CD8-positive, alpha-beta memory T cell (primary cell): ENCODE measurements at places on chromosomes 16 and 17. TPM values are rescaled to one million over a fixed set of nuclear protein-coding genes. Genes with fewer than 3 reads are reported as not detected.

NTN3 gene
- total RNA-seq, result not detected

- no peak for DNase-seq
- no peaks in the 10 kb centered on the region for H3K27me3 ChIP-seq
- H3K4me3 ChIP-seq, result no peak overlapping the region
- no peaks in the 10 kb centered on the region for H3K36me3 ChIP-seq
- no peak overlapping the region for H3K27ac ChIP-seq
Measured at GRCh38 chr17:76957678-76958464, 89.7 kb downstream of the MGAT5B start.

ST6GALNAC1 gene
- total RNA-seq, result 0.46 TPM

GRCh38 chr16:82732461-82732860 is 105.7 kb downstream of the CDH13 start:
- no peaks in the 10 kb centered on the region for H3K4me1 ChIP-seq
- H3K36me3 ChIP-seq, result no peaks in the 10 kb centered on the region
- no peak overlapping the region for H3K4me3 ChIP-seq
- H3K27ac ChIP-seq, result no peak overlapping the region
- DNase-seq, result no peak

CCL22 gene
- total RNA-seq, result 49.5 TPM

DNA sequence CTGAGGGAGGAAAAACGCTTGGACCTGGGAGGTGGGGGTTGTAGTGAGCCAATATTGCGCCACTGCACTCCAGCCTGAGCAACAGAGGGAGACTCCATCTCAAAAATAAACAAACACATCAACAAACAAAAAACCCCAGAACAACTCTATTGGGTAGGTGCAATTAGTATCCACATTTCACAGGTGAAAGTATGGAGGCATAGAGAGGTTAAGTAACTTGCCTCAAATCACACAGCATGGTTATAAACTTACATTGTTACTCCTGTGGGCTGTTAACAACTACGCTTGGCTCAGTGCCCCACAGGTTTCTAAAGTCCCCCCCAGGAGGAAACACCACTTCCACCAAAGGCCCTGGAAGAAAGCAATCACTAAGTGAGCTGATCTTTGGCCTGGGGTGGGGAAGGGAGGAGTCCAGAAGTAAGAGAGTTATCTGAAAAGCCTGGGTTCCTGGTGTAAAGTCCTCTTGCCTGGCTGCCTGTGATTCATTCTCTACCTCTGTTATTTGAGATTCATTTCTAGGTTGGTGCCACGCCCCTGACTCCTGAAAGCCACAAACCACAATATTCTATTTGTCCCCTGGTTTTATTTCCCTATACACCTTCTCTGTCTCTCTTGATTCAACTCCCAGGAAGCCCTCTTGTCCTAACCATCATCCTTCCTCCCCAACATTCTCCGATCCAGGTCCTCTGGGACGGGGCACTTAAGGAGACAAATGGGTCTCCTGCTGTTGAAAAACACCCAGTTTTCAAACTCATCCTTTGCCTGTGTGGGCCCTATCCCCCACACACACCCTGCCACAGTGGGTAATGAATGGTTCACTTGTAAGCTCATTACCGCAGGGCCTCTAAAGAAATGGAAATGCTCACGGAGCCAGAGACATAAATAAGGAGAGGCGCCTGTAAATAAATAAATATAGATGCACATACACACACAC is 195.4 kb downstream of the XYLT1 start:
- H3K4me3 ChIP-seq, result no peak overlapping the region
- no peaks in the 10 kb centered on the region for H3K36me3 ChIP-seq
- no peak for DNase-seq
- H3K27me3 ChIP-seq, result no peaks in the 10 kb centered on the region
- H3K27ac ChIP-seq, result no peak overlapping the region

TP53TG3 gene
- total RNA-seq, result not detected

- H3K27me3 ChIP-seq, result no peaks in the 10 kb centered on the region
- no peak overlapping the region for H3K4me3 ChIP-seq
- peaks cover 94% of the 10 kb centered on the region for H3K4me1 ChIP-seq
- no peaks in the 10 kb centered on the region for H3K36me3 ChIP-seq
- no peak for DNase-seq
Measured at GRCh38 chr17:68349157-68349556, 57.9 kb downstream of the ARSG start.

MT3 gene
- not detected for total RNA-seq

- H3K4me1 ChIP-seq, result peaks cover 20% of the 10 kb centered on the region
- peaks cover 16% of the 10 kb centered on the region for H3K36me3 ChIP-seq
- no peak for DNase-seq
- no peak overlapping the region for H3K4me3 ChIP-seq
- H3K27ac ChIP-seq, result no peak overlapping the region
- no peaks in the 10 kb centered on the region for H3K27me3 ChIP-seq
Measured at GRCh38 chr17:64099543-64099942, 30.4 kb downstream of the ERN1 start.

- H3K4me3 ChIP-seq, result no peak overlapping the region
- no peak for DNase-seq
- peak overlapping the region; percentile 65 for H3K27ac ChIP-seq
- H3K27me3 ChIP-seq, result no peaks in the 10 kb centered on the region
Measured at GRCh38 chr17:64572682-64573154, 65.9 kb downstream of the CEP95 start.

GOSR2 gene
- 62.4 TPM for total RNA-seq

GRCh38 chr17:76036497-76037261 is 9.6 kb upstream of the EVPL start:
- H3K27me3 ChIP-seq, result no peaks in the 10 kb centered on the region
- H3K36me3 ChIP-seq, result peaks cover 29% of the 10 kb centered on the region
- H3K4me3 ChIP-seq, result no peak overlapping the region
- H3K4me1 ChIP-seq, result no peaks in the 10 kb centered on the region
- DNase-seq, result no peak

ANKRD40CL gene
- total RNA-seq, result not detected

C1QL1 gene
- not detected for total RNA-seq

DNA sequence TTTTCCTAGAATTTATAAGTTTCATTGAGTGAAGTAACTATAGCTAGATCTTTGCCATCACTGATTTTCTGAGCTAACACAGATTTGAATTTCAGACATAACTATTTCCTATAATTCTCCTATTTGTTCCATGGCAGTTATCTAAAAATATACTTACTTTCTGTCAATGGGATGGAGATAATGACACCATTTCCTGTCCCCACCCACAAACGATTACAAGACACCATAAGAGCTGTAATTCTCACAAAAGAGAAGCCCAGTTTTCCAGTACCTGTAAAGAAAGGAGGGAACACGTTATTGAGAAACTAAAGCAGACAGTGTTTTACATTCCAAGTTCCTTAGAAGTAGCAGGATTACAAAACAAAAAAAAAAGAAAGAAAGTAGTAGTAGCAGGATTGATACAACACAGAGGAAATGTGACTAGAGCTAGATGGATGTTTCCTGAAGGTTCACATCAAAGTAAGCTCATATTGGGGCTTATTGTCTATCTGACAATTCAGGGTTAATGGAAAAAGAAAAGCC is 110.9 kb upstream of the TOB1 start:
- no peak for DNase-seq
- peaks cover 8% of the 10 kb centered on the region for H3K4me1 ChIP-seq
- H3K27ac ChIP-seq, result no peak overlapping the region
- peaks cover 9% of the 10 kb centered on the region for H3K36me3 ChIP-seq
- H3K4me3 ChIP-seq, result no peak overlapping the region

GRCh38 chr17:50191359-50192143 is 9.9 kb downstream of the COL1A1 start:
- no peak overlapping the region for H3K4me3 ChIP-seq
- H3K36me3 ChIP-seq, result no peaks in the 10 kb centered on the region
- no peak overlapping the region for H3K27ac ChIP-seq
- no peaks in the 10 kb centered on the region for H3K4me1 ChIP-seq
